ENCODE measurements at places on chromosomes 12 and 14.

GRCh38 chr12:599756-600155, 63.5 kb downstream of the NINJ2 start:
- no peak for DNase-seq

- DNase-seq: no peak
Measured at GRCh38 chr12:27293463-27293862, 39.2 kb upstream of the BMAL2 start.

- no peak for DNase-seq
Measured at GRCh38 chr14:51081209-51081608, 13.7 kb downstream of the TRIM9 start.

GRCh38 chr14:87325741-87326140, 667.2 kb downstream of the GALC start:
- no peak for DNase-seq

- DNase-seq: no peak
Measured at GRCh38 chr12:45232756-45233372, 17.0 kb downstream of the ANO6 start.

DNA sequence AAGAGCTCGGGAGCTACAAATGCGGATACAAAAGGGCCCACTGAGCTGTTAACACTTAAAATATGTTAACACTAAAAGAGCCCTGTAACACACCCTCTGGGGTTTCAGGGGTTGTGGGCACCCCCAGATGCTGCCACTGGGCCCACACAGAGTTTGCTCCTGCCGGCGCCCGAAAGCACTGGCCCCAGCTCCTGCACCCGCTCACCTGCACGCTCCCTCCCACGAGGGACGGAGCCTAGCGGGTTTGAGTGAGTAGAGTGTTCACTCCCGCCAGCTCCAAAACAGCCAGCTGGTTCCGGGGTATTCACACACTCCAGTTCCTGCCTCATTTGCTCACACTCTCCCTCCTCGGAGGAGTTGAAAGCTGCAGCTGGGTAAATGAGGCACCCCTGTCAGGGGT, 357.7 kb downstream of the ETNK1 start:
- DNase-seq: no peak

DNA sequence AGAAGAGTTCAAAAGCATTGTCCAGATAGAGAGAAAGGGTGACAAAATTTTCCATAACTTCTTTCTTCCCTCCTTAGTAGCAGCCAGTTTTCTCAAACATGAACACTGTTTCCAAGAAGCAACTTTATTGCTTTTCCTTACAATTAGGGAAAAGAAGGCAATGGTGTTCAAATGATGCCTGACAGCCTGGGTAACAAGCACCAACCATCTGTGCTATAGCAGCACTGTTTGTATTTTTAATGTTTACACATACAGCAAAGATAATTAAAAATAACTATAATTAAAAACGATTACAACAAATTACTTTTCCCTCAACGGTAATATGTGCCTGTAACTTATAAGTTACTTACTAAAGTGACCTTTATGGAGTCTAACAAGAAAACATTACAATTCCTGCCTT, 450.6 kb upstream of the LMO3 start:
- DNase-seq: no peak

DNA sequence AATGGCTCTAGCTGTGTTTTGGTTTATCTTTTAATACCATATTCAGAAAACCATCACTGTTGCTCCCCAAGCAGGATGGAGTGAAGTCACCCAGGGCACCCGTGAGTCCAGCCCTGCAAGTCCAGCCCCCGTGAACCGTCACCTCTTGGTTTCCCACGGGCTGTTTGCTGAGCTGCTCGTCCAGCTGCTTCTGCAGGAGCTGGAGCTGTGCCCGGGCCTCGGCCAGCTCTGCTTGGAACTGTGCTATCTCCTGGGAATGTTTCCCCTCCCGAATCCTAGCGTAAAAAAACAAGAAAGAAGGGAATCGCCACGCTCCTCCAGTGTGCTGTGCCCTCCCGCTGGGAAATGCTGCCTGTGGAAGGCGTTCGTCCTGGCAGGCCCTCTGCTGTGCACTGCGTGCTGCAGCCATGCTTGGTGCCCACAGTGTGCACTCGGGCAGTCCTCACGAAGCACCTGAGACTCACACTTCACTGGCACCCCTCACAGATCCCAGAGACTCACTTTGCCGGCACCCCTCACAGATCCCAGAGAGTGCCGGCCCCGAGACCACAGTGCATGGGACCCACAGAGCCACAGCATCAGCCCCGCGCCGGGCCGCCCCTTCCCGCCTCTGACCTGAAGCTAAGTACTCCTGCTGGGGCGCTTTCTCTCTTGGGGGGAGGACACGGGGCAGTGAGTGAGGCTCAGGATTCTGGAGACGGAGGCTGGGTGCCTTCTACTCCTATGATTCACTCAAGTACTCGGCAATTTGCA, 15.4 kb upstream of the ANKLE2 start:
- DNase-seq: no peak

GRCh38 chr12:4308334-4308950, 12.6 kb upstream of the TIGAR start:
- no peak for DNase-seq

- DNase-seq: no peak
Measured at GRCh38 chr12:132329036-132329719, at the start of gene GALNT9. Gene GALNT9 (minus strand): TSS chr12:132329589. CDS start chr12:132329203, 386 bp downstream.

DNA sequence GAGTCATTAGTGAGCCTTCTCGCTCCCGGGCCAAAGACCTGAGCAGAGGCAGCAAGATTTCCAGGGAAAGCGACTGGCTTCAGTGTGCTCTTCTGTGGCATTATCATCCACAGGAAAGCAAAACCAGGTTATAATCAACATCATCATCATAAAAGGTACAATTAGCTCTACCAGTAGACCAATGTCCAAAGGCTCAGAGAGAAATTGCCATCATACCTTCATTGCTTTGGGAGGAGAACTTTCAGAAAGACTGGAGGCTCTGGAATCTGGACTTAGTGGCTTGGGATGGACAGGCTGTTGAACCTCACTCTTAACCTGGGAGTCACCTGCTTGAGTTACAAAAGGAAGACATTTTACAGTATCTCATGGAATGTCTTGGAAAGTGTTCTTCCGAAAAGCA, 25.1 kb upstream of the CERS5 start:
- DNase-seq: no peak

GRCh38 chr14:73467377-73467776, 9.0 kb upstream of the NUMB start:
- no peak for DNase-seq

GRCh38 chr12:9619411-9620179, 11.9 kb upstream of the KLRB1 start:
- DNase-seq: no peak

- no peak for DNase-seq
Measured at GRCh38 chr14:27845241-27845850, 921.2 kb upstream of the FOXG1 start.

DNA sequence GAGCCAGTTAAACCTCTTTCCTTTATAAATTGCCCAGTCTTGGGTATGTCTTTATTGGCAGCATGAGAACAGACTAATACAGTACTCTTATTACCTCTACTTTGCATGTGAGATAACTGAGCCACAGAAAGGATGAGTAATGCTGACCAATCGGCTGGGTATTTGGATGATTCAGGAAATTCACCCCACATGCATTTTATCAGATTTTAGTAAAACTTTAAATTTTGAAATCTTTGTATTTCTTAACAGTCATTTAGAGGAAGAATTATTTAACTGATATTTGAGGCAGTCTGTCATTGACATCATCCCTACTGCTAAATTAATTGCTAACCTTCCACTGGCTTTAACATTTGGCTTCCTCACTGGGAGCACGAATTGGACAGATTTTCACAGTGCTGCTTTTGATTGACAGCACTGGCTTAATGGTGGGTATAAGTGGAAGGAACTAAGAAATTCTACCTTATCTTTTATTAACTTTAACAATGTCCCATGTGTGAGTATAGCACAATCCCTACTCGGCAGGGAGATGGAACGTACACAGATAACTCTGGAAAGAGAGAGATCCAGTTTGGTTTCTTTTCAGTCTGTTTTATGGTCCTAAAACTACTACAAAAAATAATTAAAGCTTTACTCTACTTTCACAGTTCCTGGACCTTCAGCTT, 261.0 kb downstream of the DACT1 start:
- DNase-seq: no peak

GRCh38 chr14:57575482-57575881, 81.8 kb upstream of the CCDC198 start:
- DNase-seq: no peak

DNA sequence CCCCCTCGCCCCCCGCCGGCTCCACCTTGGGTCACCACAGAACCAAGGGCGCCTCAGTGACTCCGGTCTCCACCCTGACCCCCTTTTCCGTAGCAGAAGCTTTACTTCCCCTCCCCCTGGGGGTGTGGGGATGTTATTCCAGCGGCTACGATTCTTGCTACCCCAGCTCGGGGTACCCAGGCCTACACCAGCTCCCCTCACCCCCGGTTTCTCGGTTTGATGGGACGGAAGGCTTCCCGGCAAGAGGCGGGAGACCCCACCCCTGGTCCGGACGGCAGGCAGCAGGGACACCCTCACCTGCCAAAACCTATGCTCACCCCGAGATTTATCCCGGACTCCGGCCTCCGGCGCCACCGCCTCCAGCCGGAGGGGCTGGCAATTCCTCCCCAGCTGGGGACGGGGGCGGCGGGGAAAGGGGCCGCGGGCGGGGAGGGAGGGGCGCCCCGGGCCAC, 619 bp downstream of the RAB15 start:
- no peak for DNase-seq

- no peak for DNase-seq
Measured at GRCh38 chr14:68245146-68246073, 425.8 kb downstream of the RAD51B start.

GRCh38 chr14:68637106-68638021, 155.5 kb downstream of the ZFP36L1 start:
- DNase-seq: no peak

DNA sequence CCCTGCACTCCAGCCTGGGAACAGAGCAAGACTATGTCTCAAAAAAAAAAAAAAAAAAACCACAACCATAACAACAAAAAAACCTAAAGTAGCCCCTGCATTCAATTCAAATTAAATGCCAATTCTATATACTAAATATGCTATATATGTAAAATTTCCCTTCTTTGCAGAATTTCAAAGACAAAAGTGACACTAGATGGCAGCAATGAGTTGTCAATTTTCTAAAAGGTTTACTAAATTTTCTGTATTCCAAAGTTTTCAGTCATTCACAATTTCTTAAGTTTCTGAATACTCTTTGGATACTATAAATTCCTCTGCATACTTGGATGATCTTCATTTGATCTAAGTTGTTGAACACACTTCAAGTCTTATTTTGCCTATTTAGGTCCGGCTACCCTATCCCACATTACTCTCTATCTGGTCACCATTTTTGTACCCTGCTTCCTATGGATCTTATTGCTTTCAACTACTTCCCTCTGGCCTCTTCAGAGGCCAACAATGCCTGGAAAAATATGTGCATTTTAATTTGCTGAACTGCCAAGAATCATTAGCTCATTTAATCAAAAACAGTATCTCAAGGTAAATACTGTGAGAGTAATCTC, 27.9 kb downstream of the HNRNPC start:
- no peak for DNase-seq

- no peak for DNase-seq
Measured at GRCh38 chr14:20412411-20412810, 890 bp downstream of the TEP1 start.

DNA sequence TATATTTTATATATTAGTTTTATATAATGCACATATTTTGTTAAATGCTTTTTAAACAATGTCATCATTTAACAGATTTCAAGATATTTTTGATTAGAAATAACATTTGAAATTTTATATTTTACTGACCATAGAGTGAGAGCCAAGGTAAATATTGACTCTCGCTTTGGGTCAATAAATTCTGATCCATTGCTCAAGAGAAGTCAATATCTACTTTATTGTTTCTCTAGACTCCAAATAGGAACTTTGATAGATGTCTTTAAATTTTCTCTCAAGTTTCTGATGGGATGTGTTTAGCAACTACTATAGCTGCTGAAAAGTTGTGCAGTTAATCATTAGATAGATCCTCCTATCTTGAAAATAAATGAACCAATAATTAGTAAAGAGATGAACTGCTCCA, 61.4 kb upstream of the ATXN7L3B start:
- no peak for DNase-seq

DNA sequence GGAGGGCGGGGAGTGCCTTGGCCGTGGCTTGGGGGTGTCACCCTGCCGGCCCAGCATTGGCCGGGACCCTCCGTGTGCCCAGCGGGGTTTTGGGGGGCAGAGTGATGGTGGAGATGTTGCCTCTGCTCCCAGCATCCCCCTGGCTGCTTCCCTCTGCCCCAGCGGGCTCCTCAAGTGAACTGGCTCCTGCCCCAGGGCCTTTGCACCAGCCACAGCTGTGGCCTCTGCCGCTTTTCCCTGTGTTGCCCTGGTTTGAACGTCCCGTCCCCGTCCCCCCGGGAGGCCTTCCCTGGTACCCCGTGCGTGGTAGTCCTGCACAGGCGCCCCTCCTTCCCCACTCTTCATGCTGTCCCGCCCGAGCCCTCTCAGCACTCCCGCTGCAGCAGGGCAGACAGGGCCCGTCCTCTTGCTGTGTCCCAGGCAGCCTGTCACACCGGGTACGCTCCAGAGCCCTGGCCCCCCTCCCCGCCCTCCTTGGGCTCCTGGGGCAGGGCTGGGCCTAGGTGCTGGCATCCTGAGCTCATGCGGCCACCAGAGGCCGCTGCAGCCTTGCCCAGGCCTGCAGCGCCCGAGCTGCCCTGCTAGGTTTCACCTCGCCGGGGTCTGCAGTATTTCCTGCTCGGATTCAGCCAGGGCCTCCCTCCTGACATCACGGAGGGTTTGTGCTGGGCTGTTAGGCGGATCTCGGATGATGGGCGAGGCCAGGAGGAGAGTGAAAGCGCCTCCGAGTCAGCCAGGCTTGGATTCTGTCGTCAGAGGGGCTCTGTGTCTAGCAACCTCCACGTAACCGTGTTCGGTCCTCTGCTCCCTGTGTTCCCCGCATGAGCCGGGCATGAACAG, 9.5 kb downstream of the NOC4L start:
- peak; percentile 31 for DNase-seq

- no peak for DNase-seq
Measured at GRCh38 chr14:32341947-32342846, 13.1 kb downstream of the AKAP6 start.

DNA sequence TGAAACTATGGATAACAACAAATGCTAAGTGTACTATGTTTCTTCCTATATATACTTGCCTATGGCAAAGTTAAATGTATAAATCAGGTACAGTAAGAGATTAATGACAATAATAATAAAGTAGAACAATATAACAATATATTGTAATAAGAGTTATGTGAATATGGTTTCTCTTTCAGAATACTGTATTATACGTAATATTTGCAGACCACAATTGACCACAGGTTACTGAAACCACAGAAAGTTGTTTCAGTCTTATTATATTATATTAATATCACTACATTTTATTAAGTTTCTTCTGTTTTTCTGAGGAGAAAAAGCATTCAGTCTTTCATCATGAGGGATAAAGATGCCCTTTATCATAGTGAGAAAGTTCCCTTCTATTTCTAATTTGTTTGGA, 131.2 kb downstream of the EML1 start:
- no peak for DNase-seq

DNA sequence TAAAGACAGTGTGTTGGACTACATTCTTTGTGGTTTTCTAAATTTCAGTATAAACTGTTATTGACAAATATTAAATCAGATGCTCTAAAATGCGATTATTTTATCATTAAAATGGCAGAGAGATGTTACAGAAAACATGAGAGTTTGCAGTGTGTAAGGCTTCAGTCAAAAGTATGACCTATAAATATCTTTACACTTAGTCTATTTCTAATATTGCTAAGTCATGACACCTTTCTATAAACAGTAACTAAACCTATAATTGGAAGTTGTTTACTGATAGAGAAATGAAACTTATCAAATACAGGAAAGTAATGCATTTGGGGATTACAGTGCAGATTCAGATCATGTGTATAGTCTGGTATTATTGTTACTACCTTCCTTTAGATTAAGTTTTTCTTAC, 68.9 kb upstream of the YARS2 start:
- DNase-seq: no peak

GRCh38 chr12:69170293-69170692, 69.1 kb upstream of the CPSF6 start:
- no peak for DNase-seq
